Stimulated activated naive B cell treated with anti-CD40 and anti-IgM and Interleukin-4, amounts not matched to agents 10 μg/mL and 1 μg/mL and 100 μg/mL, for 72 hours (primary cell): ENCODE measurements at places on chromosomes 1 and 21.

DNA sequence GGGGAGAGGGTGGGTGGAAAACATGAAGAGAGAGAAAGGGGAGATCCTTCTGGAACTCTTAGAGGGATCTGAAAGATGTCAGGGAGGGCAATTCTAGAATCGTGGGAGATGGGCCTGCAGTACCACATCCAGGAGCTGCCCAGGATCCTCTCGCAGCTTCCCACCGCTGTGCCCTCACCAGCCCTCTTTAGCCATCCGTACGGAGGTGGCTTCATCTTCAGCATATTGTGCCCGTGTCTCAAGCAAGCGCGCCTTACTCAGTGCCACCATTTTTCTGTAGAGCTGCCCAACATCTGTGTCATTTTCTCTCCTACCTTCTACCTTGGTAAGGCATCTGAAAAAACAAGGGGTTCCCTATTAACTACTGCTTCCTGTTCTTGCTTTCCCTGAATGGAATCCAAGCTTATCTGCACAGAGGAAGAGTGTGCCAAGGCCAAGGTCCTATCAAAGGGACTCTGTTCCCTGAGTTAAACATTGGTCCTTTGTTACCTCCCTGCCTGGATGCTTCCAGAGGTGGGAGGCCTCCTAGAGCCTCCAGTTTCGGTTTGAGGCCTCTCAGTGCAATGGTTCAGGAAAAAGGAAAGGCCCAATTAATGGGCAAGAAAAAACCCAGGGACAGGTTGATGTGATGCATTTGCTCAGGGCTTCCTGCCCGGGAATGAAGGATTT lies 23.2 kb downstream of the C1orf116 start:
- no peaks in the 10 kb centered on the region for H3K36me3 ChIP-seq
- no peak for DNase-seq
- H3K4me3 ChIP-seq, result no peak overlapping the region

GRCh38 chr1:204826970-204827369 lies 43.7 kb upstream of the NFASC start:
- H3K27me3 ChIP-seq, result peaks cover 57% of the 10 kb centered on the region
- no peak overlapping the region for H3K4me3 ChIP-seq
- H3K4me1 ChIP-seq, result peaks cover 9% of the 10 kb centered on the region
- DNase-seq, result no peak
- H3K27ac ChIP-seq, result no peak overlapping the region

DNA sequence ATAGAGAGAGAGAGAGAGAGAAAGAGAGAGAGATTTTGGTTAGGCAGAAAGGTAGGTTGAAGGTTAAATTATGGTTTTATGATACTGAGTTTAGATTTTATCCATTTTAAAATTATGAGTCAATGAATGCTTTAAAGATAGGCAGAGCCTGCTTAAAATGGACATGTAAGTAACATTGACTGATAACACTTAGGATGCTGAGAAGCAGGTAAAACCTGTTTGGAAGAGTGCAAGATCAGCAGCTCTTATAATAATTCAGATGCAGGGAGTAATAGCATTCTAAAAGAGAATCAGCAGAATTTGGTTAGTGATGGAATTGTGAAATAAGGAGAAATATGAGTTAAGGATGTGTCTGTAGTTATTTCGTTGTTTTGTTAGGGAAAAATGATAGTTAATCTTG lies 446.6 kb downstream of the PLA2G4A start:
- H3K27me3 ChIP-seq, result no peaks in the 10 kb centered on the region
- DNase-seq, result no peak
- no peaks in the 10 kb centered on the region for H3K36me3 ChIP-seq
- no peaks in the 10 kb centered on the region for H3K4me1 ChIP-seq
- no peak overlapping the region for H3K27ac ChIP-seq

GRCh38 chr1:30645807-30646206 lies 77.6 kb downstream of the MATN1 start:
- peaks cover 10% of the 10 kb centered on the region for H3K4me1 ChIP-seq
- H3K36me3 ChIP-seq, result no peaks in the 10 kb centered on the region
- peaks cover 56% of the 10 kb centered on the region for H3K27me3 ChIP-seq
- H3K4me3 ChIP-seq, result no peak overlapping the region
- no peak for DNase-seq

- no peaks in the 10 kb centered on the region for H3K36me3 ChIP-seq
- no peak for DNase-seq
- no peak overlapping the region for H3K27ac ChIP-seq
- no peak overlapping the region for H3K4me3 ChIP-seq
Measured at GRCh38 chr1:90783181-90783580, 66.1 kb upstream of the BARHL2 start.
